ENCODE measurements at places on chromosomes 13 and 19. TPM values are rescaled to one million over a fixed set of nuclear protein-coding genes. Genes with fewer than 3 reads are reported as not detected.
A peak's percentile ranks its signal among the peaks of the same experiment; 100 is the strongest.

DNA sequence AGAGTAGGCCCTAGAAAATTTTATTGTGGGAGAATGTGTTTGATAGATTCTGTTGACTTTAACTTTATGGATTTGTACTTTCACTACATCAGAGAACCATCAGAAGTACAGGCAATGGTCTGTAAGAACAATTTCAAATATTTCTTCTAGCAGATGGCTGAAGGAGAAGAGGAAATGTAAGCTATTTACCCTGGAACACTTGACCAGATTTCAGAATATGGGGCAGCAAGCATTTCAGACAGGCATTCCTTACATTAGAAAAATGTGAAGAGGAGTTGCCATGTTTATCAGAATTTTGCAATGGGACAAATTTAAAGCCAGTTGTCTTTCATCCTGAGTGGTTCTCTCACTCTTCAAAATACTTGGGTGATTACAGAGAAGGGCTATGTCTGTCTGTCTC lies 7.5 kb downstream of the FRY start:
- no peak for DNase-seq

- DNase-seq: no peak
Measured at GRCh38 chr19:13083008-13083404, 19.7 kb downstream of the LYL1 start.

DNA sequence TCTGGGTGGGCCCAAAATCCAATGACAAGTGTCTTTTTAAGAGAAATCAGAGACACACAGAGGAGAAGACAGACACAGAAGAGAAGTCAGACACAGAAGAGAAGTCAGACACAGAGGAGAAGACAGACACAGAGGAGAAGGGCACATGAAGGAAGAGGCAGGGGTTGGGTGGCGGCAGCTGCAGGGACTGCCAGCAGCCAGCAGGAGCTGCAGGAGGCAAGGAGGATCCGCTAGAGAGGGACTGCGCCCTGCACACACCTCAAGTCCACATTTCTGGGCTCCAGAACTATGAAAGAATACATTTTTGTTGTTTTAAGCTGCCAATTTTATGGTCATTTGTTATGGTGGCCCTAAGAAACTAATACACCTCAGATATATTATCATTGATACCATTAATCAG lies 140.6 kb downstream of the ZIC5 start:
- DNase-seq: no peak

DNA sequence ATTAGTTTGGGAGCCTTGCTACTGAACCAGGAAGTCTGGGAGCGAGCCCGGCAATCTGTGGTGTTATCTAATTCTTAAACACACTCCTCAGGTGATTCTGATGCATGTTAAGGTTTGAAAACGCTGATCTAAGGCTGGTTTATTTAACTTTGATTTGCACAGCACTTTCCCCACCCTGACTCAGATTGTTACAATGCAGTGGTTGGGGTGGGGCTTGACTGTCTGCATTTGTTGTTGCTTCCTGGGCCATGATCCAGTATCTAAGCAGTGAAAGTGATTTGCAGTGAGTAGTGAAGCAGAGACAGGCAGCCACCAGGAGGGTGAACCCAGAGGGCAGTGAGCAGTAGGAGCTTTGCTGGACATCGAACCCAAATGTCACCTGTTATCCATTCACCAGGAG lies 81.6 kb upstream of the ARGLU1 start:
- no peak for DNase-seq

GRCh38 chr19:43723588-43723987 lies 7.7 kb downstream of the IRGC start:
- no peak for DNase-seq

- DNase-seq: no peak
Measured at GRCh38 chr13:75621147-75621546, 15.0 kb upstream of the LMO7 start.

- peak; percentile 69 for DNase-seq
Measured at GRCh38 chr19:11673608-11674041, 65.1 kb downstream of the ZNF823 start.

- no peak for DNase-seq
Measured at GRCh38 chr13:20461481-20461859, 64.2 kb downstream of the CRYL1 start.

GADD45GIP1 gene
- total RNA-seq: 6.0 TPM

DNA sequence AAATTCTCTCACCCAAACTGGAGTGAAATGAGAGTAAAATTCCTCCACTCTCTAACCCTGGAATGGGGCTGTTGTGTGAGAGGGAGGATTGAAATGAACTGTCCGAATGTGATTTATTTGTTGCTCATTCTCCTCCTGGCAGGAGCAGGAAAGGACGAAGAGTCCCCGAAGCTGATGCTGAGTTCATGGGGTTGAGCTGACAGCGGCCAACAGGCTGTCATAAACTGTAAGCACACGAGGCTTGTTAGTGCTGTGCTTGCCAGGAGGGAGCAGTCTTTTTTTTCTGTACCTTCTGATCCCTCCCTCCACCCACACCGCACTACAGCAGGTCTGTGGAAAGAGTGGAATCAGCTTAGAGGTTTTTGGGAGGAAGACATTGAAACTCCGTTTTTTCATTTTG lies 33.1 kb upstream of the ZNF331 start:
- no peak for DNase-seq

GRCh38 chr13:36248700-36249099 lies 34.3 kb upstream of the SOHLH2 start:
- DNase-seq: no peak

DNA sequence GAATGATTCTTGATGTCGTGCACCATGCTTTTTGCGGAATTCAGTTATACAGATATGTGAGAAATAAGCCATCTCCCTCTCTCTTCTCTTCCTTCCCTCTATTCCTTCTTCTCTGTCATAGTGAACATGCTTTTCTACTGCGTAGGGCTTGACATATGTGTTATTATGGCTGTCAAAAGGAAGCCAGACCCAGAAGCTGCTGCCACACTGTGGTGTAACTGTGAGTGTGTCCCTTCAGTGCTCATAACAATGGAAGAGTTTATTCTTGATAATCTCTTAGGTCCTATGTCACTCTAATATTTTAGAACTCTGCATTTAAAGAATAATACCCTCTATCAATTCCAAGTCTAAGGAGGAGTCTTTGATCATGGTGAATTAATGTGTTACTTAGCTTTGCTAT lies 208.9 kb upstream of the TMTC4 start:
- DNase-seq: no peak

STAP2 gene
- 29.0 TPM for total RNA-seq

DNA sequence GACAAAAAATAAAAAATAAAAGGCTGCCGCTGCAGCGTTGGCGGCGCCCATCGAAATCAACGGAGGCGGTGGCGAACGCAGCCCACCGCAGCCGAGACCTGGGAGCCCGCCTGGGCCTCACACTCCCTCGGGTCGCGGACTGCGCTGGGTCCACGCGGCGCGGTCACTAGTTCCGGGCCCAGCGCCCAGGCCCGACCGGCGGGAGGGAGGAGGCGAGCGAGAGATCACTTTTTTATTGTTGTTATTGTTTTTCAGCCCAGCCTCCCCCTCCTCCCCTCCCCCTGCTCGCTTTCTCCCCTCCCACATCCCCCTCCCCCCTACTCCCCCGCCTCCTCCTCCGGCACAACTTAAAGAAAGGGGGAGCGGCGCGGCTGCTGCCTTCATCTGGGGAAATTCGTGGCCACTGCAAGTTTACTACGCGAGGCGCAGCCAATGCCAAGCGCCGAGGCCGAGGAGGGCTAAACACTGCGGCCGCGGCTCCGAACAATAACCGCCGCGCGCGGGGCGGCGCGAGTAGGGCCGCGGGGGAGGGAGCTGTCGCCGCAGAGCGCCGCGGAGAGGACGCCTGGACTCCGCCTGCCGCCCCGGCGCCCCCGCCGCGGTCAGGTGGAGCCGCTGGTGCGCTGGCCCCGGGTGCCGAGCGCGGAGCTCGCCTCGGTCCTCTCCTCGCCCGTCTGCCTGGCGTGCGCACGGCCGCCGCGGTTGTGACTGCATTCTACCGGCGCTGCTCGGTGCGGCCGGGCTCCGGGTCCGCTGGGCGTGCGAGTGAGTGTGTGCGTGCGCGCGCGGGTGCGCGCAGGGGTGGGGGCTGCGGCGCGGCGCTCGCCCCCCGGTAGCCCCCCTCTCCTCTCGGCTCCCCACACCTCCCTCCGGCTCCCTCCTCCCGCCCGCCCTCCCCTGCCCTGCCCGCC lies 505 bp upstream of the ZIC2 start:
- DNase-seq: no peak

SIGLEC10 gene
- 0.37 TPM for total RNA-seq

- no peak for DNase-seq
Measured at GRCh38 chr19:19139876-19140229, 1.6 kb upstream of the TMEM161A start.

DNA sequence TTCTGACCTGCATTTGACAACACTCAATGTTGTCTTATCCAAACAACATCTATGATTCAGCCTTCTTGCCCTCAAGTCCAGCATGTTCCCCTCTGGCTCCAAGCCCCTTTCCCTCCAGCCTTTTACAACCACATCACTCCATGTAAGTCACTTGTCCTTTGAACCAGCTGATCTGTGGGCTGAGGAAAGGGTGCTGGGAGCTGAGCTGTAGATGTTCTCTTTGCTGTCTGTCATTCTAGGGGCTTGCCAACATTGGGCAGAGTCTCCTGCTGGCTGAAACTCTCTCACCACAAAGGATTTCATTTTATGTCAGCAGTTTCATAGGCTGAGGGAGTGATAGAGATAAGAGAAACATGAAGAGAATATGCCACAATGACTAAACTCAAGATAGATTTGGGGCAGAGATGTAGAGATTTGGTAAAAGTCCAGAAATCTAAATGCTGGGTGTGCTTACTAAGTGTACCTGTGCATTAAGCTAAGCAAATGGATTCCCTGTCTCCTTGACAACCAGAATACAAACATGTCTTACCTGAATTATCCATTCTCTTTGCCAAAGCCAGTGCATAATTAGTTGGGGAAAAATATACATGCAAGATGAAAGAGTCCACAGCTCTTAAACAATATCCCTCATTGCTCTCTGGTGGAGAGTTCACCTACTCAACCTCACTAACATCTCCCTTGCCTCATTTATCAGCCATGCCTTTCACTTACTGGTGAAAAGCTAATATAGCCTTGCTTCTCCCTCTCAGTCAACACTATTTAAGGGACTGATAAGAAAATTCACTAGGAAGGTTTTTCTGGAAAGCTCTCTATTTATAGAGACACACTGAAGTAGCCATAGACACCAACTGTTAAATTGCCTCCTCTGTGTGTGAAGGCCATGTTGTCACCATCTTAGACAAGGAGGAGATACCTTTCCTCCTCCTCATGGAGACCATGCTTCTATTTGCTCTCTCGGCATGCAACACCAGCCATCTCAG lies 175.5 kb upstream of the SERP2 start:
- no peak for DNase-seq

HCN2 gene
- total RNA-seq: 0.14 TPM

ZNF667 gene
- total RNA-seq: 0.54 TPM

NLRP12 gene
- total RNA-seq: 0.32 TPM

UGGT2 gene
- total RNA-seq: 14.3 TPM

DNA sequence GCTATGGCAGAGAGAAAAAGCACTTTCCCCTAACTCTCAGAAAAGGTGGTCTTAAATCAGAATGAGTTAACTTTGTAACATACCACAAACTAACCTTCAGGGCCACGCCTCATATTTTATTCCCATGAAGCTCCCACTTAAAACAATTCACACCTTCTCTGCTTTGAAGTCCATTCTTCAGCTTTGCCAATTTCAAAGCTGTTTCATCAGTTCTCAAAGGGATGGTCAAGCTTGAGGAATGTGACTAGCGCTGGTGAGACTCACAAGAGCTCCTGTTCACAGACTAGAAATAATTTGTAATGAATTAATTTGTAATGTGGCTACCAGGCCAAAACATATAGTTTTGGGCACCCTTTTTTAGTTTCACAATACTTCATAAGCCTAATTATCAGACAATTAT lies 68.2 kb downstream of the STK24 start:
- DNase-seq: no peak

DNA sequence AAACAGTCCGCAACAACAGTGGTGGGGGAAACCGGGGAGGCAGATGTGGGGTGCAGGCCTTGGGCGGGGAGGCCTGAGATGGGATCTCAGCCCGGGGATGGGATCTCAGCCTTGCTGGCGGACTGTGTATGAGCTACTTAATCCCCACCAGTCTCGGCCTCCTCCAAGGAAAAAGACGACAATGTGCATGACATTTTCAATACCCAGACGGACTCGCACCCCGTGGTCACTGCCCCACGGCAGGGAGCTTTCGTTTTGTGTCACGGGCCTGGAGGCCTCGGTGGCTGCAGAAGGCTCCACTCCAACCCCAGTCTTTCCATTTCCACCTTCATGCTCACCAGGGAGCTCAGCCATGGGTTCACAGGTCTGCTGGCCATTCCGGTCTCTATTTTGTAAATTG lies 25.5 kb downstream of the GRTP1 start:
- no peak for DNase-seq

FBXO17 gene
- 8.1 TPM for total RNA-seq

ANGPTL4 gene
- 82.8 TPM for total RNA-seq

PRX gene
- 3.2 TPM for total RNA-seq

Data from pancreas (tissue), 10 donors.